ENCODE measurements at places on chromosomes 5 and 9. TPM values are rescaled to one million over a fixed set of nuclear protein-coding genes. Genes with fewer than 3 reads are reported as not detected.

The PIP5KL1 gene
- 1.3 TPM for total RNA-seq

The LHX2 gene
- 3.9 TPM for total RNA-seq

The IL3 gene
- not detected for total RNA-seq

The CXCL14 gene
- 0.10 TPM for total RNA-seq

The FOXE1 gene
- total RNA-seq = 4.0 TPM

The RAB24 gene
- 22.5 TPM for total RNA-seq

The NOXA1 gene
- total RNA-seq = 1.9 TPM

The IDNK gene
- 5.2 TPM for total RNA-seq

The PDE8B gene
- 1.7 TPM for total RNA-seq

The CYSRT1 gene
- total RNA-seq = 3.6 TPM

The EPB41L4B gene
- total RNA-seq = 21.3 TPM

The FBP2 gene
- total RNA-seq = not detected

The HRH2 gene
- 0.77 TPM for total RNA-seq

The SOWAHA gene
- total RNA-seq = 0.14 TPM

The AMBP gene
- total RNA-seq = 8.1 TPM

The IFNA13 gene
- not detected for total RNA-seq

The SOHLH1 gene
- total RNA-seq = not detected

The ADAM19 gene
- 14.4 TPM for total RNA-seq

The IFNA21 gene
- total RNA-seq = not detected

The FOXD4L5 gene
- not detected for total RNA-seq

The PCDHB3 gene
- total RNA-seq = 0.05 TPM

The RNF180 gene
- total RNA-seq = 0.32 TPM

The KCNV2 gene
- not detected for total RNA-seq

The PPP2R2B gene
- 0.19 TPM for total RNA-seq

The GOLM1 gene
- total RNA-seq = 117 TPM

The STKLD1 gene
- total RNA-seq = 0.68 TPM

The PCDHGB1 gene
- total RNA-seq = 1.9 TPM

The KIF4B gene
- not detected for total RNA-seq

The ACOT12 gene
- total RNA-seq = not detected

The BTNL3 gene
- not detected for total RNA-seq

The PAPPA gene
- 26.2 TPM for total RNA-seq

The OR1J4 gene
- not detected for total RNA-seq

The ZNF883 gene
- total RNA-seq = 0.94 TPM

The PCA3 gene
- not detected for total RNA-seq

The ENG gene
- total RNA-seq = 0.13 TPM

The GBGT1 gene
- total RNA-seq = 2.5 TPM

The PFN3 gene
- not detected for total RNA-seq

The SNCAIP gene
- total RNA-seq = not detected

The GDNF gene
- not detected for total RNA-seq

The ADCY2 gene
- total RNA-seq = not detected

The AFAP1L1 gene
- total RNA-seq = 9.5 TPM

The OR1L6 gene
- not detected for total RNA-seq

The TLX3 gene
- total RNA-seq = not detected

All from A549 treated with GW870086 at 1 μM for 4 hours (cell line).